ENCODE measurements at places on chromosomes 2 and 18. TPM values are rescaled to one million over a fixed set of nuclear protein-coding genes. Genes with fewer than 3 reads are reported as not detected.

DNA sequence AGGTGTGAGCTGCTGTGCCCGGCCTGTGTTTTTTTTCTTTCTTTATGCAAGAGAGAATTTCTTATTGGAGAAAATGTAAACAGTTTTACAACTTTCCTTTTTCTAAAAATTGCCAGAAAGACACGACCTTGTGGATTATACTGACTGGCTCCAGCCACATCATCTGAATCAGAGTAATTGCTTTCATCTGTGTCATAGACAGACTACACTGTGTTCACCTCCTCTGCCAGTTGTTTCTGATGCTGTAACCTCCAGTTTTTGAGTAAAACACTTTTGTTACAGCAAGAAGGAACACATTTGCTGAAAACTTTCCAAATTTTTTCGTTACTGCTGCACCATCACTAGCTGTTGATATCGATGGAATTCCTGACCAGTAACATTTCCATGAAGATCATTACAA lies 43.9 kb upstream of the PLEKHM3 start:
- no peak overlapping the region for H3K27ac ChIP-seq
- no peak for DNase-seq
- no peak overlapping the region for H3K4me3 ChIP-seq
- H3K36me3 ChIP-seq = no peaks in the 10 kb centered on the region
- no peaks in the 10 kb centered on the region for H3K4me1 ChIP-seq

DNA sequence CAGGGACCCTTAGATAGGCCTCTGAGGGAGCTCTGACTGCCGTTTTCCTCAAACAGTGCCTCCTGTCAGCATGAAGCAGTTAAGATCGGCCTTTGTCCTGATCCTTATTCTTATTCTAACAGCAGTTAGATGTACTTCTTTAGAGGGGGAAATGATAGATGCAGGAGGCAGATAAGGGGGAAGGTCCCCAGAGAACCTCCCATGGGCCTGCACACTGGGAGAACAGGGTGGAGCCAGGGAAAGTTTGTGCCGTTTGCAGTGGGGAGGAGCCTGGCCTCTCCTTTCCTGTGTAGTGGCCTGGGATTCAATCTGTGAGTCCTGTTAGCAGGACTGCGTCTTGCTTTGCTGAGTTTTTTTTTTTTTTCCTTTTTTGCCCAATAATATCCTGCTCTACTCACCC lies 7.9 kb upstream of the INPP4A start:
- H3K27me3 ChIP-seq = no peaks in the 10 kb centered on the region
- peaks cover 18% of the 10 kb centered on the region for H3K4me1 ChIP-seq
- no peak overlapping the region for H3K4me3 ChIP-seq

- H3K27me3 ChIP-seq = peaks cover 3% of the 10 kb centered on the region
- no peaks in the 10 kb centered on the region for H3K4me1 ChIP-seq
- no peaks in the 10 kb centered on the region for H3K36me3 ChIP-seq
- no peak overlapping the region for H3K27ac ChIP-seq
- H3K4me3 ChIP-seq = no peak overlapping the region
Observed at GRCh38 chr2:186718903-186719302, 25.0 kb downstream of the FAM171B start.

GRCh38 chr2:65499216-65499615 lies 66.8 kb upstream of the SPRED2 start:
- DNase-seq = no peak
- H3K4me1 ChIP-seq = no peaks in the 10 kb centered on the region
- no peaks in the 10 kb centered on the region for H3K36me3 ChIP-seq

DNA sequence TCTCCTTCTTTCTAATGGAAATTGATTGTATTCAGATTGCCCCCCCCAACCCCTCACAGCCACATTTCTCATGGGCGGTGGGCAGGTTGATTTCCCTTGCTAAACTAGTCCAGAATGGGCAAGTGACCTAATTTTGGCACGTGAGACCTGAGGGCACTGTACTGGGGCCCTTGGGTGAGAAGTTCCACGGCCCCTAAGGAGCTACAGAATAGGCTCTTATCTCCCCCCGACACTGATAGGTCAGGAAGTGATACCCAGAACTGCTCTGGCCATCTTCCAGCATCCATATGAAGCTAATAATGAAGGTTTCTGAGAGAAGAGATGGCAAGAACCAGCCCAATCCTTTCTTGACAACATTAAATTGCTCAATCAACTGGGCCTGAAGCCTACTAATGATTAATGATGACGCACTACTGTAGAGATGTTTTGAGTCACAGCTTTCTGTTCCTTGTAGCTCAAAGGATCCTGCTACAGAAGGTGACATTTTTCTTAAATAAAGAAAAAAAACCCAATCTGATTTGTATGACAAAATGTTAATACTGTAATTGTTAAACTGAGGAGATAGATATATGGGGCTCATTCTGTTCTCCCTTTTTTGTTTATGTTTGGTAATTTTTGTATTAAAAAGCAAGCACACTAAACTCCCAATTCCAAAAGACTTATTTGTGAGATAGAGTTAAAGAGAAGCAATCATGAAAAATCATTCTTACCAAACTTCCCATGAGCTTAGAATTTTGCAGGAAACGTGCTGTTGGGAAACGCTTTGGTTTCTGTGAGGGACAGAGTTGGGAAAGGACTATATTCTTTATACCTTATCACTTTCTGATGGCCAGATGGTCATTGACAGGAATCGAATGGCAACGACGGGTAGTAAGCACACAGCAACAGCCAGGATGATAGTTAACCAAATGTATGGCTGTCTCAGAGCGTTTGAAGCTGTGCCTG lies 28.2 kb upstream of the NARS1 start:
- peaks cover 32% of the 10 kb centered on the region for H3K36me3 ChIP-seq
- H3K4me1 ChIP-seq = peaks cover 14% of the 10 kb centered on the region
- H3K4me3 ChIP-seq = no peak overlapping the region

DNA sequence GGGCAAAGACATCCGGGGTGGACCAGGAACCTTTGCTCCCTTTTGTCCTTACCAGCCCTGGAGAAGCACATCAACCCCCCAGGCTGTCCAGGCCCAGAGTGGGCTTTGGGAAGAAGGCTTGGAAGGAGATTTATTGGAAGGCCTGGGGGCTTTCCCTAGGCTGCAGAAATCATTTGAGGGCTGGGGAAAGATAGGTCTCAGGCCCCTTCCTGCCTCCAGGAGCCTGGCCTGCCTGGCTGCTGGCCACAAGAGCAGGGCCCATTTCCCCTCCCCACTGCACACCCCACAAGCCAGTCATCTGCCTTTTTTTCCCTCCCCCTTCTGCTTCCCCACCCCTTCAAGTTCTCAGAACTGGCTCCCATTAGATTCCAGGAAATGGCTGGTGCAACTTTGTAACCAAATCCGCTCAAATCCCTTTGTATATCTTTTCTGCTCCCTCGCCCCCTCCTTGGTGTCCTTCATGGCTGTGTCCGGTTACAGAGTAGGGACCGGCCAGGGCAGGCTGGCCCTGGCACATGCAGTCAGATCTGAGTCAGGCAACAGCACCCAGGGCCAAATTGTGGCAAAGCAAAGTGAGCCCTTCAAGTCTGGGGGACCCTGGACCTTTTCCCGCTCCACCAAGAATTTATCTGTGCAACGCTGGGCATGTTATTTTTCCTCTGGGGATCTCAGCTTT lies 20.8 kb upstream of the TNP1 start:
- H3K27me3 ChIP-seq = no peaks in the 10 kb centered on the region
- no peak overlapping the region for H3K4me3 ChIP-seq
- no peaks in the 10 kb centered on the region for H3K36me3 ChIP-seq

GRCh38 chr2:189096769-189097447 lies 82.7 kb downstream of the COL5A2 start:
- H3K27me3 ChIP-seq = no peaks in the 10 kb centered on the region
- no peak overlapping the region for H3K27ac ChIP-seq
- H3K4me1 ChIP-seq = peaks cover 2% of the 10 kb centered on the region

GRCh38 chr2:68203587-68203986 lies 45.9 kb downstream of the PNO1 start:
- peaks cover 61% of the 10 kb centered on the region for H3K4me1 ChIP-seq
- DNase-seq = no peak
- peak overlapping the region; percentile 88 for H3K27ac ChIP-seq

DNA sequence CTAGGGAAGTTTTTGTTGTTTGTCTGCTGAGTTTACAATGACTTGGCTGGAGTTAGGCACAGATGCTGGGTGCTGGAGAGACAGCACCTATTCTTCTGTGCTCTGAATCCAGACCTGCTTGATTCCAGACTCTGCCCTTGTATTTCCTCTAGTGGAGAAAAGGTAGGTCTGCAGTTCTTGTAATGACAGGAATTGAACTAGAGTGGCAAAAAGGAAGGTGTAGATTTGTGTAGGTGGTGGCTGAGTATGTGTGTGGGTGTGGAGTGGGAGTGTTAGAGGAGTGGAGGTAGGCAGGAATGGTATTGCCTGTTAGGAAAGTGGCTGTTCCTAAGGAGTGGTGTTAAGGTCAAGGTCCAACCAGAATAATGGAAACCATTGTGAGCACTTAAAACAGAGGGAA lies 71.9 kb upstream of the LYPD6 start:
- no peak for DNase-seq
- H3K27me3 ChIP-seq = peaks cover 35% of the 10 kb centered on the region
- peaks cover 3% of the 10 kb centered on the region for H3K4me1 ChIP-seq
- no peak overlapping the region for H3K27ac ChIP-seq
- peaks cover 2% of the 10 kb centered on the region for H3K36me3 ChIP-seq
- H3K4me3 ChIP-seq = no peak overlapping the region

DNA sequence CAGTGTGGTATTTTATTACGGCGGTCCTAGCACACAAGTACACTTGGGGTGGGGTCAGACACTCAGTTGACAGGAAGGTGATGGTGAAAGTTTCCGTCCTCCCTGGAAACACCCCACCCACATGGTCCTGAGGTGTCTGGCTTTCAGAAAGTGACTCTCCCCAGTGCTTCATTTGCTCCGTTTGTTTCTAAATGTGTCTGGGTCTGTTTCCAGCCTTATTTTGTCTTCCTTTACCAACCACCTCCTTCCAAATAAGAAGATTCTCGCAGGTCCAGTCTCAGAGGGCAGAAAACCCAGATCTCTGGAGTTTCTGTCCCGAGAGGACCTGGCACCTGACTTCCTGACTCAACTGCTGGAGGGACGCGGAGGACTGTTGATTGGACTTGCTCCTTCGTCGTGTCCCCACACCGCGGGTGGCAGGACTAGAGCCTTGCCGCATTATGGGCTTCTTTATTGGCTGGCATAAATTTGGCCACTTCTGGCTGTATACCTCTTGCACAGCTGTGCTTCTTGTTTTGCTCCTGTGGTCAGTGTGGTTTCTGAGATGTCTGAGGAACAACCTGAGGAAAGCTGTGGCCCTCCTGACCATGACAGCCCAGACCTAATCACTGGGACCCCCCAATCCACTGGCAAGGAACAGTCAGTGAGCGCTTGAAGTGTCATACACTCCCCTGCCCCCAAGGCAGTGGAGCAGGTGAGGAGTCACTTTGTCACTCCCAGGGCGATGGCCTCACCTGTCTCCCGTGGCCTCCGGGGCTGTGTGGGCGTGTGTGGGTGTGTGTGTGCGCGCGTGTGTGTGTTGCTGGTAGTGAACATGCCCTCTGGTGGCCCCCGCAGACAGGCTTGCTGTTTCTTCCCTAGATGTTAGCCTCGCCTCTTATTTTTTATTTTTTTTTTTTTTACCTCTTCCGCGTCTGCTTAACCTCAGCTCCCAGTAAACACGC lies 45.6 kb downstream of the MEX3C start:
- peaks cover 50% of the 10 kb centered on the region for H3K4me1 ChIP-seq
- peak overlapping the region; percentile 98 for H3K27ac ChIP-seq
- H3K27me3 ChIP-seq = no peaks in the 10 kb centered on the region
- DNase-seq = peak; percentile 79

GRCh38 chr2:9668687-9669345 lies 38.0 kb upstream of the YWHAQ start:
- no peak for DNase-seq
- no peaks in the 10 kb centered on the region for H3K36me3 ChIP-seq
- peaks cover 3% of the 10 kb centered on the region for H3K4me1 ChIP-seq
- no peak overlapping the region for H3K4me3 ChIP-seq
- H3K27ac ChIP-seq = no peak overlapping the region

- peaks cover 6% of the 10 kb centered on the region for H3K4me1 ChIP-seq
- peaks cover 100% of the 10 kb centered on the region for H3K27me3 ChIP-seq
- H3K4me3 ChIP-seq = no peak overlapping the region
Observed at GRCh38 chr2:176114120-176114929, 2.3 kb upstream of the HOXD10 start.

GRCh38 chr18:62325806-62326645 lies 916 bp downstream of the TNFRSF11A start:
- peak overlapping the region; percentile 82 for H3K4me3 ChIP-seq
- DNase-seq = peak; percentile 9
- H3K36me3 ChIP-seq = peaks cover 2% of the 10 kb centered on the region
- H3K27me3 ChIP-seq = peaks cover 87% of the 10 kb centered on the region

GRCh38 chr2:24297663-24298062 lies 62.7 kb downstream of the ITSN2 start:
- DNase-seq = no peak
- H3K36me3 ChIP-seq = peaks cover 32% of the 10 kb centered on the region
- no peaks in the 10 kb centered on the region for H3K27me3 ChIP-seq

- H3K4me1 ChIP-seq = peaks cover 8% of the 10 kb centered on the region
- H3K27me3 ChIP-seq = no peaks in the 10 kb centered on the region
- H3K36me3 ChIP-seq = no peaks in the 10 kb centered on the region
- H3K27ac ChIP-seq = no peak overlapping the region
Observed at GRCh38 chr2:231573096-231573495, 19.6 kb upstream of the TEX44 start.

DNA sequence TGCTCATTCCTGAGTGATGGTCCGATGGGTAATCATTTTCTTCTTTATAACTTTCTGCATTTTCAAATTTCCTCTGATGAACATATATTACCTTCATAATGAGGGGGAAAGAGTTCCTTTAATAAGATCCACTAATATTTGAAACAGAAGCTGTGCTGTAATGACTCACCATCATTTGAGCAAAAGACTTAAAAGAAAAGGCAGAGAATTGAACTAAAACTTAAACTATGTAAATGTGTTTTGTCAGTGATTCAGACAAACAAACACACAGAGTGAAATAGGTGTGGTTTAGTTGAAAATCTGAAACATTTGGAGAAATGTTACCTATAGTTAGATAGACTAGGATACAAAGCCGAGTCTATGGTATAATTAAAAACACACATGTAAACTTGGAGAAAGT lies 209.6 kb downstream of the STK39 start:
- no peak for DNase-seq
- no peak overlapping the region for H3K27ac ChIP-seq
- no peak overlapping the region for H3K4me3 ChIP-seq
- H3K36me3 ChIP-seq = peaks cover 22% of the 10 kb centered on the region

- H3K27ac ChIP-seq = no peak overlapping the region
- H3K4me3 ChIP-seq = no peak overlapping the region
- H3K36me3 ChIP-seq = no peaks in the 10 kb centered on the region
- H3K4me1 ChIP-seq = no peaks in the 10 kb centered on the region
Observed at GRCh38 chr2:1728821-1729220, 15.5 kb downstream of the PXDN start.

GRCh38 chr2:149357058-149357457 lies 26.7 kb downstream of the LYPD6 start:
- peaks cover 2% of the 10 kb centered on the region for H3K4me1 ChIP-seq
- H3K4me3 ChIP-seq = no peak overlapping the region
- H3K27ac ChIP-seq = no peak overlapping the region
- no peaks in the 10 kb centered on the region for H3K36me3 ChIP-seq
- H3K27me3 ChIP-seq = no peaks in the 10 kb centered on the region
- no peak for DNase-seq

- no peak for DNase-seq
- H3K36me3 ChIP-seq = peaks cover 5% of the 10 kb centered on the region
- H3K4me1 ChIP-seq = peaks cover 8% of the 10 kb centered on the region
- H3K4me3 ChIP-seq = no peak overlapping the region
Observed at GRCh38 chr18:13328213-13328612, 109.7 kb downstream of the LDLRAD4 start.

The ERICH2 gene
- not detected for total RNA-seq

The SLC25A52 gene
- not detected for total RNA-seq

The SLC5A7 gene
- not detected for total RNA-seq

The OR6B2 gene
- total RNA-seq = not detected

The STPG4 gene
- total RNA-seq = not detected

The HOXD9 gene
- not detected for total RNA-seq

The HIBCH gene
- 24.7 TPM for total RNA-seq

The ZDBF2 gene
- total RNA-seq = 10.1 TPM

The CABLES1 gene
- total RNA-seq = 11.8 TPM

Measured in activated naive CD8-positive, alpha-beta T cell treated with anti-CD3 and anti-CD28 coated beads for 36 hours (primary cell).